ENCODE measurements at places on chromosomes 2 and 18.

DNA sequence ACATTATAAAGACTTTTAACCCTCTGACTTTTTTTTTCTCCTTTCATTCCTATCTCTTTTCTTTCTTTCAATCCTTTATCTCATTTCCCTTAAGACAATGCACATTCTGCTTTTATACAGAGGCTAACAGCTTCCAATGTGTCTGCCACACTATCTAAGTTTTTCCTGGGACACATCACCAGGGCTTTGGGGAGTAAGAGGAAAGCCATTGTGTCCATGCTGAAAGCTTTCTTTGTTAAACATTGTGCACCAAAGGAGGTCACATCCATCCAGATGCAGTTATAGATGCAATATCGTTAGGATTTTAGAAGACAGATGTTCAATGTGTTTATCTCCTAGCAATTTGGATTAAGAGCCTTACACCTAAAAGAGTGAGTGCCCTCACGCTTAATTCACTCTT lies 534.1 kb downstream of the CNTNAP5 start:
- no peak for DNase-seq

GRCh38 chr2:166727095-166727494 lies 161.2 kb upstream of the XIRP2 start:
- DNase-seq: no peak

- DNase-seq: no peak
Observed at GRCh38 chr2:222780051-222780450, 80.8 kb upstream of the ACSL3 start.

GRCh38 chr2:11598228-11598731 lies 64.4 kb downstream of the GREB1 start:
- no peak for DNase-seq

DNA sequence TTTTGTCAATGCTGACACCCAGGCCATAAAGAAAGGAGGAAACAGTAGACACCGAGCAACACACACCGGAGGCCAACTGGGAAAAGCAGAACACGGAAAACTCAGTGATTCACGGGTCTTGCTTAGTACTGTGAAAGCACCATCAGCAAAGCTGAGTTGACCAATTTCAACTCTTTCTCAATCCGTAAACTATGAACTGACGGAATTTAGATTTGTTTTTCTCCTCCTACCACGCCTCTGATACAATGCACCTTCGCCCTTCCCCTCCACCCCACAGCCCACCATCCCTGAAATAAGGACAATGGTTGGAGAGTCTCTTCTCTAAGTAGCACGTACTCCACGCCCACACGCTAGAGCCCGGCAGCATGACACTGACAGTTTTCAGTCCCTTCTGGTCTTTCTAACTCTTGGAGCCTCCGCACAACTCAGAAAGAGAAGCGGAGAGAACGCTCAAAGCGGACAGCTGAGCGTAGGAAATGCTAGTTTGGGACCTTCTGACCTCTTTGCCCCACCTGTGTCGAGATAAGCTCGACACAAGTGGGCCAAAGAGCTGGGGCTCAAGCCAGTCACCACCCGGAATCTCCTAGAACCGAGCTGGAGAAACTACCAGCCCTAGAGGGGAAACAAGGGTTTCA lies 669 bp downstream of the LNPK start:
- DNase-seq: peak; percentile 67

DNA sequence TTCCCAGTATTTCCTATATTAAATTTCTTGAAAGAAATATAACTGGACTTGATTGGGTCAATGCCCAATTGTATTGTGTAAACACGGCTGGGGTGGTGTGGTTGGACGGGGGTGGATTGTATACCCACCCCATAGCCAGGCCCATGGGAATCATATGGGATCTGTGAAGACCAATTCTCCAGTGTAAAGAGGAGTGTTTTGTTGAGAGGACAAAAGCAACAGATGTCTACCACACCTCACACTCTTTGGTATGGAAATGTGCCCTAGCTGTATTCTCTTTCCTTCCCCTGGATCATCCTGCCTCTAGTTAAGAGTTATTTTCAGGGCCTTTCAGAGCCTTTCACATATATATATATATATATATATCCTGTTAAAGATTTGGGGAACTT lies 57.5 kb upstream of the TGIF1 start:
- no peak for DNase-seq

GRCh38 chr2:136985044-136985443 lies 219.7 kb downstream of the THSD7B start:
- no peak for DNase-seq

DNA sequence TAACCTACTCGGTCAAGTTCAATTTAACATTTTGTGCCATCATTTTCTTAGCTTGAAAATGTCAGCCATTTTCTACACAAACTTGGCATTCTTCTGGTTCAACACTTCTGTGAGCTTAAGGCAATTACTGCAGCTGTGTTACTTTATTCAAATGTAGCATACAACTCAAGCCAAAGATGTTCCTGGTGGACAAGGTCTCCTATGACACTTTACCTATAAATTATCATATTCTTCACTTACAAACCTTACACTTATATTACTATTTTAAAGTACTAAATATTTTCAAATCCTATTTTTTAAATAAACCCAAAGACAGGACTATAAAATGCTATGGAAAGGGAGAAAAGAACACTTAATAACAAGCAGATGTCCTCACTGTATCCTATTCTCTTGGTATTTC lies 1045.3 kb downstream of the TSN start:
- no peak for DNase-seq

GRCh38 chr2:18932853-18933252 lies 343.5 kb upstream of the NT5C1B start:
- DNase-seq: no peak

DNA sequence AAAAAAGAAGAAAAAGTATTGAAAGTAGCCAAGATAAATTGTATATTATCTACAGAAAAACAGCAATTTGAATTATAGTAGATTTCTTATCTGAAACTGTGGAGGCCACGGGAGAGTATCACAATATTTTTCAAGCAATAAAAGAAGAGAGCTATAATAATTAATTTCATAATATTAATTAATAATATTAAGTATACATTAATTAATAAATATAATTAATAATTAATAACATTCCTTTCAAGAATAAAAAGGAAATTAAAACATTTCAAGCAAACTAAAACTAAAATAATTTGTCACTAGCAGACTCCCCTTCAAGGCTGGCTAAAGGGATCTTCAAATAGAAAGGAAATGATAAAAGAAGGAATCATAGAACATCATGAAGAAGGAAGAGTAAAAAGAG lies 372.7 kb upstream of the KYNU start:
- DNase-seq: no peak

- no peak for DNase-seq
Observed at GRCh38 chr2:239366740-239367139, 34.1 kb downstream of the HDAC4 start.

GRCh38 chr2:203534621-203535077 lies 452 bp downstream of the RAPH1 start:
- peak; percentile 13 for DNase-seq

DNA sequence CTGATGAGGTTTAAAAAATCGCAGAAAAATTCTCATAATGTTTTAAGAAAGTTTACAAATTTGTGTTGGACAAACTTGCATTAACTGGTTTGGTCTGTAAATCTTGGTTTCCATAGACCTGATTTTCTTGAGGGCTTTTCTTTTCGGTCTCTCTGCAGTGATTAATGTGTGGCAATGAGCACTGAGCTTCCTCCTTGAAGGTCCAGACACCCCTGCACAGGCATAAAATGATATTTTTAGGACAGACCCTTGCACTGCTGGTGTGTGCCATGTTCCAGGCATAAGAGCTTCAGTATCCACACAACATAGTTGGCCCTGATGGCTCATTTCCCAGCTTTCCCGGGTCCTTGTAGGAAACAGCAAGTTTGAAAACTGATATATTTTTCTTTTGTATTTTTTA lies 33.7 kb downstream of the MRPL33 start:
- DNase-seq: no peak
